Right lobe of liver (tissue), 6 donors: ENCODE measurements at places on chromosomes 1 and 21. TPM values are rescaled to one million over a fixed set of nuclear protein-coding genes. Genes with fewer than 3 reads are reported as not detected.

Gene CLDN17
- not detected for total RNA-seq

Gene WNT3A
- not detected for total RNA-seq

Gene PIGV
- total RNA-seq = 19.8 TPM

Gene CATSPERE
- total RNA-seq = 0.72 TPM

Gene CENPF
- total RNA-seq = 0.13 TPM

Gene SELENBP1
- total RNA-seq = 85.6 TPM

Gene IGSF9
- total RNA-seq = 10.7 TPM

Gene DIP2A
- total RNA-seq = 12.4 TPM

Gene S100A7
- not detected for total RNA-seq

Gene TTLL10
- total RNA-seq = not detected

Gene BTBD8
- 3.0 TPM for total RNA-seq

Gene TUFT1
- total RNA-seq = 2.8 TPM

Gene LAD1
- 18.5 TPM for total RNA-seq

Gene C1orf146
- total RNA-seq = not detected

Gene EFNA3
- total RNA-seq = 0.26 TPM

Gene HSPA6
- total RNA-seq = 3.1 TPM

Gene F11R
- 64.4 TPM for total RNA-seq

Gene ANGPTL3
- 371 TPM for total RNA-seq

Gene TNFSF18
- total RNA-seq = not detected

Gene LCE1D
- total RNA-seq = not detected

Gene LCE1C
- not detected for total RNA-seq

Gene TSACC
- total RNA-seq = 1.0 TPM

Gene KIF2C
- 0.22 TPM for total RNA-seq

Gene SZRD1
- total RNA-seq = 41.5 TPM

Gene PHLDA3
- total RNA-seq = 1.4 TPM

Gene FAM151A
- total RNA-seq = 11.8 TPM

Gene LCE2C
- total RNA-seq = not detected

Gene KLHDC8A
- not detected for total RNA-seq

Gene SEMA4A
- total RNA-seq = 1.3 TPM

Gene LINGO4
- total RNA-seq = 0.13 TPM

Gene SPRR2E
- not detected for total RNA-seq

Gene IRF6
- total RNA-seq = 27.3 TPM

Gene HEYL
- 0.99 TPM for total RNA-seq

Gene CASQ2
- 0.44 TPM for total RNA-seq

Gene PRKAA2
- total RNA-seq = 3.2 TPM

Gene PDZK1IP1
- 38.7 TPM for total RNA-seq

Gene DCST1
- not detected for total RNA-seq

Gene GRIK3
- not detected for total RNA-seq

Gene SLX9
- total RNA-seq = 21.6 TPM

Gene C1orf87
- not detected for total RNA-seq

Gene CELA2A
- total RNA-seq = not detected

Gene SH2D5
- total RNA-seq = not detected

Gene ARMH1
- total RNA-seq = 18.4 TPM

Gene CFAP74
- 0.25 TPM for total RNA-seq

Gene MTF2
- 7.1 TPM for total RNA-seq
